Non-pigmented ciliary epithelial cell (primary cell): ENCODE measurements at places on chromosomes 1 and 21.

DNA sequence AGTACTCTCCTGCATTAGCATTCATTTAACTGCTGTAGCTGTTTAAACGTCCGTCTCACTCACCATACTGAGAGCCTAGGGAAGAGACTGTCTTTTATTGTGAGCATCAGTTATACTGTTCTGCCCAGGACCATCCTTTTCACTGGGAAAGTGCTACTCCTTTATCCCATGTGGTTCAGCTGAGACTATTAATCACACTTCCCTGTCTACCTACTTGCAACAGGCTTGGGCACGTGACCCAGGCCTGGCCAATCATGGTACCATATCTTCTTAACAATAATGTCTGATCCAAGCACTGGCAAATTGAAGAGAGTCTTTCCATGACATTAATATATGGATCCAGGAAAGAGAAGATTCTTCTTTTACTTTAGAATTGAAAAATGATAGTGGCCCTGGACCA is 108.1 kb downstream of the TM2D1 start:
- no peak for DNase-seq

DNA sequence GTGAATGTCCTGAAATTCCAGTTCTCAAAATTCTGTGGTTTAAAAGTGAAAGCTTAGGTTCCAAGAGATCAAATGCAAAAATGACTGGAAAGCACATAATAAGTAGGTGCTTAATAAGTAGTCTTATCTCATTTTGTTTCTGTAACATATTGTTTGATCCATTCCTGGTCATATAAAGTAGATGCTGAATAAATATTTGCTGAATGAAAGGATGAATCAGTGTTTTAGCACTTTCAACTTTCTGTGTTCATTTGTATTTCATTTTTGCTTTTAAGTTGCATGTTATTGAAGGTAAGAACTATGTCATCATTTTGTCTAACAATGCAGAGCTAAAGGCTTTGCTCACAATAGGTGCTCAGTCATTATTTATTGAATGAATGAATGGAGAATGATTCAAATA is 6.3 kb downstream of the MAST2 start:
- no peak for DNase-seq

DNA sequence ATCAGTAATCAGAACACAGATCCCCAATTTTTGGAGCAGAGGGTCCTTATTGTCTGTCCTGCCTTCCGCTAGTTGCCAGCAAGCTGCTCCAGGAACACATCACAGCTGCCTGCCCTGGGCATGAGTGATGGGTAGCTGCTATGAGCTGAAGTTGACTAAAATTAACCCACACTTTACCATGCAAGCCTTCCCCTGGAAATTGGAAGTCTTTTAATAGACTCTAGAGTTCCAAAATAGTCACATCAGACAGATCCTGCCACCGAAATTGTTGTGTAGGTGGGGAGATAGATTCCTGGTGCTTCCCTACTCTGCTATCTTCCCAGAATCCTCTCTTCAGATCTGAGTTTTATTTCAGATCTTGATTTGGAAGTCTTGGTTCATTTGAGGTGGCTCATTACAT is 63.1 kb upstream of the GCLM start:
- no peak for DNase-seq

- no peak for DNase-seq
These were observed 2.1 kb downstream of the DYRK1A start for GRCh38 chr21:37368541-37369279.
